ENCODE measurements at places on chromosomes 13 and 19.

DNA sequence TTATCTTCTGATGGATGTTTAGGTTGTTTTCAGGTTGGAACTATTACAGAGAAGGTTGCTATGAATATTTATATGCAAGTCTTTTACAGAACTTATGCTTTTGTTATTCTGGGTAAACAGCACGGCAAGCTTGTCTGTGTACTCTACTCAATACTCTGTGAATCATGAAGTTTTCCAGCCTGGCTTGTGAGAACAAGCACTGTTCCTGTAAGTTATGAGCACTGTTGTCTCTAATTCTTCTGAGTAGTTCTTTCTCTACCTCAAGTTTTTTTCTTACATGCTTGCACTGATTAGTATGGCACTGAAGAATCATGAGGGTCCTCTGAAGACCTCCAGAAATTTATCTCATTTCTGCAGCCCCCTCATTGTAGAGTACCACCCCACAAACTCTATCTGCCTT, 496.9 kb downstream of the KCTD12 start:
- DNase-seq = no peak

- DNase-seq = no peak
Observed at GRCh38 chr13:46334035-46334822, 52.8 kb downstream of the RUBCNL start.

- DNase-seq = no peak
Observed at GRCh38 chr13:111924678-111925075, 142.3 kb upstream of the SOX1 start.

GRCh38 chr19:7682175-7682855, 1.7 kb downstream of the TRAPPC5 start:
- DNase-seq = no peak

DNA sequence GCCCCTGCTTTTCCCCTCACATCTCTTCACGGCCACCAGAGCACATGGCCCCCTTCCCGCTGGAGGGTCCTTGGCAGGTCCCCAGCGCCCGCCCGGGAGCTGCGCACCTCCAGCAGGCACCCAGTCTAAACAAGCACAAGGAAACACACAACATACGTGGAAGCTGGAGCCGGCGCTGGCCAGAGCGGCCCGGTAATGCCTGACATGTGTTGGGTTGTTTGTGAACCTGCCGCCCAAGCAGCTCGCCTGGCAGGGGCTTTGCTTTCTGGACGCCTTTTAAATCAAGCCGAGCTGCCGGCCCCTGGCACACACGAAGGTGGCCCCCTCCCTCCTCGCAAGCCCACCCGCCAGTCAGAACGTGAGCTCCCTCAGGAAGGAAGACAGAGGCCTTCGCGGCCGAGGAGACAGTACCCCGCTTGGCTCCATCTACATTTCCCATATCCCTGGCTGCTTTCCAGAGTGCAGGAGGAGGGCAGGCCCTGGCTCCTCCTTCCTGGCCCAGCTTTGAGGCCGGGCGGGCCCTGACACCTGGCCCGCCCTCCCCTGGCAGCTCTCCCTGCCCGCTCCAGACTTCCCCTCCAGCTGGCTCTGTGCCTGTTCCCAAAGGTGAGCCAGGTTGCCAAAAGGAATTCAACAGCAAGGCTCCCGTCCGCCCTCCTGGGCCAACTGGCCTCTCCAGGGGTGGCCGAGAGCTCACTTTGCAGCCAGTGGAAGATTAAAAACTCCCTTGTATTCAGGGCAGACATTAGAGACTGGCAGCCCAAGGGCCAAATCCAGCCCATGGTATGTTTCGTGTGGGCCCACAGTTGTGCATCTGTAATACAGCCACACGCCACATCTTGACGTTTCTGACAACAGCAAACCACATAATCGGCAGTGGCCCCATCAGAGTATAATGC, 28.7 kb downstream of the COMP start:
- no peak for DNase-seq

DNA sequence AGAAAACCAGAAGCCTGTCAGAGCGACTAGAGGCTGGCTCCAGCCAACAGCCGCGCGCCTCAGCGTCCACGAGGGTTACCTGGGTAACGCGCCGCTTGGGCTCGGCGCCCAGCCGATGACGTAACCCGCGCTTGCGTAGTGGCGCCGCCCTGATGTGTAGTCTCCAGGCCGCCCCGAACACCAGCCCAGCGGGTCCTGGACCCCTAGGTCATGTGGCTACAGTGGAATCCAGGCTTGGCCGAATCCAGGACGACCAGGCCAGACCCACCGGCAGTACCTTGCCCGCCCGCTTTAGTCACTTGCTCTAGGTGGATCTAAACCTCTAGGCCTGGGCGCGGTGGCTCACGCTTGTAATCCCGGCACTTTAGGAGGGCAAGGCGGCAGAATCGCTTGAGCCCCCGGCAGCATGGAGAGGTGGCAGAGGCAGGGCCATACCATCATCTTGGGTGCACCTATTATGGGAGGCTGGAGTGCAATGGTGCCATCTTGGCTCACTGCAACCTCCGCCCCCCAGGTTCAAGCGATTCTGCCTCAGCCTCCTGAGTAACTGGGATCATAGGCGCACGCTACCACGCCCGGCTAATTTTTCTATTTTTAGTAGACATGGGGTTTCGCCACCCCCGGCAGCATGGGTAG, 7.2 kb upstream of the ZNF606 start:
- DNase-seq = peak; percentile 57

DNA sequence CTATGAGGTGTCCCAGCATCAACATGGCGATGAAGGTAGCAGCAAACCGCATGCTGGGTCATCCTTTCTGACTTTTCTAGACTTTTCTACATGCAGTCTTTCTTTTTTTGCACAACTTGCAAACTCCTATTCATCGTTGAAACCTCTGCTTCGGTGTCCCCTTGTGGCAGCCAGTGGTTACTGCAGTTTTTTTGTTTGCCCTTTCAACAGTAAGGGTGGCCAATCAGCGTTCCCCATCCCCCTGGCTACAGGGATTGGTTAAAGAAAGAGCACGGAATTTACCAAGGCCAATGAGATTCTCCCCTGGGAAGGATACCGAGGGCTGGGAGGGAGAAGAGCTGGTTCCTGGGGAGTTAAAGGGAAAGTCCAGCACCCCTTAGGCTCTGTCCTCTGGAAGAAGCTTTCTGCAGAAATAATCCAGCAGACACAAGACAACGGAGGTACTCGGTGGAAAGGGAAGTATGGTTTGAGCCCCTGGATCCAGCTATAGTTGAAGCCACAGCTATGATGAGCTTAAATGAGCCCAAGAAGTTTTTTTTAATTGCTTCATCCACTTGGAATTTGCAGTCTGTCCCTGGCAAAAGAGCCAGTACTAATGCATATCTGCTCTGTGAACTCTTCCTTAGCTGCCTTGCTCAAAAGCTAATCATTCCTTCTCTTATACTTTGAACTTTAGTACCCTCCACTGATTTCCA, 5.6 kb upstream of the LSM4 start:
- peak; percentile 94 for DNase-seq

All from CD4-positive, alpha-beta T cell treated with Interleukin-4 for 4 hours (primary cell).